ENCODE measurements at places on chromosomes 4 and X.

- DNase-seq = no peak
Measured at GRCh38 chr4:143512978-143513313, 556 bp upstream of the SMARCA5 start.

GRCh38 chrX:118807151-118808017 is 16.2 kb upstream of the ZCCHC12 start:
- DNase-seq = no peak

- no peak for DNase-seq
Measured at GRCh38 chr4:15318621-15319348, 109.0 kb upstream of the C1QTNF7 start.

DNA sequence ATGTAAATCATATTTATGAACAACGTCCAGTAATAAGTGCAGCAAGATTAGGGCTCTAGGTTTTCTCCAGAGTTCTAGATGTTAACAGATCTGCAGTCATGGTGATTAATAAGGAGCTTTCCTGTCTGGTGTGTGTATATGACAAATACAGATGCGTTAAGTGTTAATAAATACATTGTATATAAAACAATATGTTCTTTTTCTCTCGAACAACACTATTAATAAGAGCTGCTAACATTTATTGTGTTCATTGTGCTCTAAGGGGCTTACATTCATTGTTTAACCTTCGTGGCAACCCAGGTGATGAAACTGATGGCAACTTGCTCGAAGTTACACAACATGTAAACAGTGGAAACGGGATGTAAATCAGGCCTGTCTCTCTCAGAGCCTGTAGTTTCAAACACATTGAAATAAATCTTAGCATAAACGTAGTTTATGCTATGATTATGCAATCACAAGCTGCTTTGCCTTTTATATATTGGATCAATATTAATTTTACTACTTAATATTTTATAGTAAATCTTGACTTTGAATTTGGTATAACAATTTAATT is 547 bp upstream of the CLGN start:
- DNase-seq = no peak

DNA sequence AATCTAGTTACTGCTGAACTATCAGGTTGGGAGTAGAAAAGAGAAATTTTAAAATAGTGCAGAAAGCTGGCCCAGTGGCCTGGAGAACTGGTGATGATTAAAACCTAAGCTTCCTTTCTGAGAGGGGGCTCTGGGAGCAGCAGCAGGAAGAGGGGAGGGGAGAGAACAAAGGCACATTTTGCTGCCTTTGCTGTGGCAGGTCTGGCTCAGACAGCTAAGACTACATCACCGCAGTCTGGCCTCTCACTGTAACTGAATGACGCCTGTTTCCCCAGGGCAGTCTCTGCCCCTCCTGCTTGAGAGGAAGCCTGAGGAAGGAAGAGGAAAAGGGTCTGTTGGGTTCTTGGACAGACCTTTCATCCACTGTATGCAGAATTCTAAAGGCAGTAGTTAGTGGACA is 148.5 kb downstream of the FRAS1 start:
- DNase-seq = no peak

Measured in C1 segment of cervical spinal cord (tissue), 14 donors.